ENCODE measurements at places on chromosomes 6 and 20. TPM values are rescaled to one million over a fixed set of nuclear protein-coding genes. Genes with fewer than 3 reads are reported as not detected.

DNA sequence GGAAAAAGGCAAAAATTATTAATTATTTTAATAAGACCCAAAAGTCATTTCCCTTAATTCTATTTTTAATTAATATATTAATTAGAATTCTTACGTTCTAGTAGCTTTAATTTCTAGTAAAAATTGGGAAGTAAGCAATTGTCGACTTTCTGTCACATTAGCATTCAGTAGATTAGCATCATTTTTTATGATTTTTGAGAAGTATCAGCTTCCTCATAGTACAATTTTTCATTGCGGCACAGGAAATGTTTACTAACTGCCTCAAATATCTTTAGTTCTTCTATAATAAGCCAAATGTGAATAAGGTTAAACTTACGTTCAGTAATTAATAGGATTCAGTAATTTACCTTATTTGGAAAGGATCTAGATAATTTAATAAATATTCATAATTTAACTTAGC lies 687.4 kb downstream of the EPM2A start:
- DNase-seq = no peak

DNA sequence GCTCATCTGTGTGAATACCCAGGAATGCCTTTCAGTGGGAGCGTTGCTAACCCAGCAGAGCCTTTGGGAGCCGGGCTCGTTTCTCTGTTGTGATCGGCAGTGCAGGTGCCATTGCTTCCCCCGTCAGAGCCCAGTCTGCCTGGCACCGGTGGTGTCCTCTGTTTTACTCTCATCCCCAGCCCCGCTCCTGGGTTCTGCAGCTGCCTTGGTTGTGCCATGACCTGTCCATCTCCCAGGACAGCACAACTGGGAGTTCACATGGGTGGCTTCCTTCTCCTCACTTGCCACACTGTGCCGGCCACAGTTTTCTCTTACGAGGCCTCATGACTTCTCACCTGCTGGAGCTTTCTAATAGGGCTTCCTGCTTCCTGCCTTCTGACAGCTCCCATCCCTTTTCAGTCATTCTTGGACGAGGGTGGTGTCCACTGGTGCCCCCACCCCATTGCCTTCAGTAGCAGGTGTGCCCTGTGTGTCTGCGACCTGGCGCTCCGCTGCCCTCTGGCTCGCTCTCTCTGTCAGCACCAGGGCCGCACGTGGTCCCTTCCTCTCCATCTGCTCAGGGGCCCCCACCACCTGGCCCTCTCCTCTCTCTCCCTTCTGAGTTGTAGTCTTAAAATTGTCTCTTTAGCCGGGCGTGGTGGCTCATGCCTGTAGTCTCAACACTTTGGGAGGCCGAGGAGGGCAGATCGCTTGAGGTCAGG lies 110.9 kb downstream of the RPP40 start:
- no peak for DNase-seq

DNA sequence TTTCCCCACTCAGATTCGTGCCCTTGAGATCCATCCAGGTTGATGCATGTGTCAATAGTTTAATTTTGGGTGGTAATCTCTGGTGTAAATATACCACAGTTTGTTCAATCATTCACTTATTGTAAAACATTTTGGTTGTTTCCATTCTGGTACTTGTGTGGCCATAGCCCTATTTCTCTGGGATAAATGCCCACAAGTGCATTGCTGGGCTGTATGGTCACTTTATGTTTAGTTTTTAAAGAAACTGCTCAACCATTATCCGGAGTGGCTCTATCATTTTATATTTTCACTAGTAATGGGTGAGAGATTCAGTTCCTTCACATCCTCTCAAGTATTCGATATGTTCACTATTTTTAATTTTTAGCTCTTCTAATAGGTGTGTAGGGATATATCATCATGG lies 60.7 kb upstream of the RNF24 start:
- no peak for DNase-seq

DNA sequence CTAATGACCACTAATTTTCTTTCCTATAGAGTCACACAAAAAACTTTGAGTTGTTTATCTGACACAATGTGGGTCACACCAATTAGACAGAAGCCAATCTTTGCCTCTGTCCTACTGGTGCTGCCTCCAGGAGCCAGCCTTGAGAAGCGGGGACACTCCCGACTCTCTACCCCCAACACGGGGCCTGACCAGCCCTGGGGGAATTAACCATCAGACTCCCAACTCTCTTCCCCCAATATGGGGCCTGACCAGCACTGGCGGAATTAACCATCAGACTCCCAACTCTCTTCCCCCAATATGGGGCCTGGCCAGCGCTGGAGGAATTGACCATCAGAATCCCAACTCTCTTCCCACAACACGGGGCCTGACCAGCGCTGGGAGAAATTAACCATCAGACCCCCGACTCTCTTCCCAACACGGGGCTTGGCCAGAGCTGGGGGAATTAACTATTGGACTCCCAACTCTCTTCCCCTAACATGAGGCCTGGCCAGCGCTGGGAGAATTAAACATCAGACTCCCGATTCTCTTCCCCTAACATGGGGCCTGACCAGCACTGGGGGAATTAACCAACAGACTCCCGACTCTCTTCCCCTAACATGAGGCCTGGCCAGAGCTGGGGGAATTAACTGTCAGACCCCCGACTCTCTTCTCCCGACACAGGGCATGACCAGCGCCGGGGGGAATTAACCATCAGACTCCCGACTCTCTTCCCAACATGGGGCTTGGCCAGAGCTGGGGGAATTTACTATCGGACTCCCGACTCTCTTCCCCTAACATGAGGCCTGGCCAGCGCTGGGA lies 12.5 kb downstream of the CST7 start:
- DNase-seq = no peak

DNA sequence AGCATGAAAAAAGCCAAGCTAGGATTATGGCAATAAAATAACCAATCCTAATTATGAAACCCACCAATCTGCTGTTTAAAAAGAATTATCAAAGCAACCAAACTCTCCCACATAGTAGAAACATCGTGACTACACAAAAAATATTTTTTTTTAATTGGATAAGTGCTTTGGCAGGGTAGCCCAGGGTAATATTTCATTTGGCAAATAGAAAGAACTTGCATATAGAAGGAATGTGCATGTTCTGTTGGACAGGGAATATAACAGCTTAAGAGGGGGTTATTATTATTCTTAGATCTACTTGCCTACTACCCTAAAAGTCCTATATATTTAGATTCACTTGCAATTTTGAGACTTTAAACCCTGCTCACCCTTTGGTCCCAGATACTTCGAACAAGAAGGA lies 972 bp downstream of the GSTA3 start:
- no peak for DNase-seq

- no peak for DNase-seq
Observed at GRCh38 chr6:89564752-89565427, 73.7 kb downstream of the LYRM2 start.

GRCh38 chr6:35069262-35069661 lies 71.9 kb downstream of the TCP11 start:
- DNase-seq = no peak

DNA sequence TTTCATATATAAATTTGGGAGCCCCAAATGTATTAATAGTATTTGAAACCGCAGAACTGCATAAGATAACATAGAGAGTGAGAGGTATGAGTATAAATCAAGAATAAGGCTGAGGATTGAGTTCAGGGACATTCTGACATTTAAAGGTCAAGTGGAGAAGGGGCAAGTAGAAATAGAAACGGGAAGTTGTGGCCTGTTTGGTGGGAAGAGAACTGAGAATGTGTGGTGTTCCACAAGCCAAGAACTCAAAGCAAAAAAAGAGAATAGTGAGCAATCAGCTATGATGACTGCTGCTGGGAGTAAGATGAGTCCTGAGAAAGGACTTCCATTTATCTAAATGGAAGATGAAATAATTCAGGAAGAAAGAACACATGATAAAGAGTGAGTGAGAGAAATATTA lies 418.4 kb downstream of the CD109 start:
- DNase-seq = no peak

- DNase-seq = no peak
Observed at GRCh38 chr6:72081871-72082270, 195.5 kb downstream of the RIMS1 start.

DNA sequence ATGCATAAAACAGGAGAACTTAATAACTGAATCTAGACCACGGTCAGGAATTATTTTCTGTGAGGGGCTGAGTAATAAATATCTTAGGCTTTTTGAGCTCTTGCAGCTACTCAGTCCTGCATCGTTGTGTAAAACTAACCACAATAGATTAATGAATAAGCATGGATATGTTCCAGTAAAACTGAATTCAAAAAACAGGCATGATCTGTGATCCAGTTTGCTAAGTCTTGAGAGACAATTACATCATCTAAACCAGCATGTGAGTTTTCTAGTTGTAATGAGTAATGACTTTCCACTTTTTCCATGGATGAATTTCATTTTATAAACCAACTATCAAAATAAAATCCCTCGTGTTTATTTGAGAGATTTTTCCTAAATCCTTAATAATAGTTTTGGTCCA lies 336.8 kb downstream of the RFPL4B start:
- no peak for DNase-seq

GRCh38 chr6:13066820-13067219 lies 261.5 kb downstream of the TBC1D7 start:
- no peak for DNase-seq

GRCh38 chr6:170288091-170288631 lies 2.7 kb downstream of the DLL1 start:
- no peak for DNase-seq

GRCh38 chr6:57267586-57268293 lies 45.6 kb upstream of the RAB23 start:
- DNase-seq = peak; percentile 28

DNA sequence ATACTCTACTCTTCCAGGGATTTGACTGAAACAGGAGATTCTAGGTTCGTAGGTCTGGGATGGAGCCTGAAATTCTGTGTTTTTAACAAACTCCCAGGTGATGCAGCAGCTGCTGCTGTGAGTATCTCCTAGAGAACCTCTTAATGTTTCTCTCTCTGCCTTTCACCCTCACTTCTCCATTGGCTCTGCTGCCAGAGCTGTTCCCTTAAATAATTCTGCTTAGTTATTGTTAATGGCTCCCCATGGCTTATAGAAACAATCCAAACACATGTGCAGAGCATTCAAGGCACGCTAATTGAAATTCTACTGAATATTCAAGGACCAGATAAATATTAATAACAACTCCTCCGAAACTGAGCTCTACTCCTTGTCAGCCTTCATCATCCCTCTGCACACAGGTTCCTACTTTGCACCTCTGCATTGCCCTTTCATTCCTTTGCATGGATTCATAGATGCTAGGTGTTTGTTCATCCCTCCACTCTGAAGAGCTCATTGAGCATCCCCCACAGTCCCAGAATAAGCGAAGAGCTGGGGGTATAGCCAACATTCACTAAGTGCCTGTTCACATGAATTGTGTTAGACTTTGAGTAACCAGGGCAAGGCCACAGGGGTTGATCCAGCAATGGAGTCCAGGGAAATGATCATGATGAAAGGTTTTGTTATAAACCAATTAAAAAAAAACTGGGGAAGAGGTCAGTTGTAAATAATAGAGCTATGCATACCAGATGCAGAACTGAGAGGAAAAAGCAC lies 488.4 kb upstream of the JAG1 start:
- DNase-seq = no peak

DNA sequence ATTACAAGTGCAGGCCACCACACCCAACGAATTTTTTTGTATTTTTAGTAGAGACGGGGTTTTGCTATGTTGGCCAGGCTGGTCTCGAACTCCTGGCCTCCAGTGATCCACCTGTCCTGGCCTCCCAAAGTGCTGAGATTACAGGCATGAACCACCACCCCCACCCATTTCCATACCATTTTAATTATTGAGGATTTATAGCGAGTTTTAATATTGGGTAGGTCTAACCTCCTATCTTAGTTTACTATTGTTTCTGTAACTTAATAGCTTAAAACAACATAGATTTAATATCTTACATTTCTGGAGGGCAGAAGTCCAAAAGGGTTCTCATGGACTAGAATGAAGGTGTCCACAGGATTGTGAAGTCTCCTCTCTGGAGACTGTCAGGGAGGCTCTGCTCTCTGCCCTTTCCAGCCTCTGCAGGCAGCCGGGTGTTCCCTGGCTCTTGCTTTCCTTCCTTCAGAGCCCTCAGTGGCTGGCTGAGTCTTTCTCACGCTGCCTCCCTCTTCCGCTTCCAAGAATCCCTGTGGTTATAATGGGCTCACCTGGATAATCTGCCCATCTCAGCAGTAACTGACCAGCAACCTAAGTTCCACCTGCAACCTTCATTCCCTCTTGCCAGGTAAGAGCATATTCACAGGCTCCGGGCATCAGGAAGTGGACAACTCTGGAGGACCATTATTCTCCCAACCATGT lies 18.6 kb upstream of the BCAS4 start:
- DNase-seq = no peak

GRCh38 chr6:137487181-137487868 lies 6.9 kb downstream of the OLIG3 start:
- no peak for DNase-seq

DNA sequence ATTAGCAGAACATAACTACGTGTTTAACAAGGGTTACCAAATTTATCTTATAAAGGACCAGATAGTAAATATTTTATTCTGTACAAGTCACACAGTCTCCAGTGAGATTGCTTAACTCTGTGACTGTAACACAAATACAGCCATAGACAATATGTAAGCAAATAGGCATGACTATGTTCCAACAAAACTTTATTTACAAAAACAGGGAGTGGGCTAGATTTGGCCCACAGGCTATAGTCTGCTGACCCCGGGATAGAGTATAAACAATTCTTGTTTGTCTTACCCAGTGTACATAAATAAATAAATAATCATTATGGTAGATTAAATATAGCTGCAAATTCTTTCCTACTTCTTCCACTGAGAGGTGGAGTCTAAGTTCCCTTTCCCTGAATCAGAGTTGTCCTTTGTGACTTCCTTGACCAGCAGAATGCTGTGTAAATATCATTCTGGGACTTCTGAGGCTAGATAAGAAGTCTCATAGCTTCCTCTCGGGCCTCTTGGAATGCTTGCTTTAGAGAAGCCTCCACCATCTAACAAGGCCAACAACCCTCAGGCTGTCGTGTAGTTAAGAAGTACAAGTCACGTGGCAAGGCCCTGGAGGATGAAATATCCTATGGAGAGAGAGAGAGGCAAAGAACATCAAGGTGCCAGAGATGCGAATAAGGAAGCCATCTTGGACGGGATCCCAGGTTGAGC lies 59.1 kb upstream of the TMEM244 start:
- DNase-seq = no peak

- DNase-seq = no peak
Observed at GRCh38 chr6:160122744-160123143, 1.1 kb downstream of the SLC22A1 start.

GRCh38 chr6:155084431-155085123 lies 89.5 kb downstream of the TIAM2 start:
- no peak for DNase-seq

Gene HCRTR2
- not detected for total RNA-seq

Gene MCCD1
- not detected for total RNA-seq

Gene CST2
- not detected for total RNA-seq

Gene SRF
- total RNA-seq = 41.9 TPM

Gene GTSF1L
- not detected for total RNA-seq

Gene KIF25
- not detected for total RNA-seq

Gene CYP21A2
- total RNA-seq = not detected

Gene PFDN4
- 26.8 TPM for total RNA-seq

Gene DZANK1
- total RNA-seq = 1.6 TPM

Gene OR2B6
- total RNA-seq = not detected

Gene LINC00237
- not detected for total RNA-seq

Gene MEI4
- total RNA-seq = not detected

Gene OR2J3
- total RNA-seq = not detected

All from activated CD4-positive, alpha-beta T cell treated with anti-CD3 and anti-CD28 coated beads, Interleukin-2, amount 10 ng/mL, durations not matched to agents 7 days and 5 days (primary cell).